ENCODE measurements at places on chromosomes 5 and 9. TPM values are rescaled to one million over a fixed set of nuclear protein-coding genes. Genes with fewer than 3 reads are reported as not detected.

Gene COL5A1
- not detected for total RNA-seq

Gene ENTPD8
- not detected for total RNA-seq

Gene HDHD3
- 17.8 TPM for total RNA-seq

DNA sequence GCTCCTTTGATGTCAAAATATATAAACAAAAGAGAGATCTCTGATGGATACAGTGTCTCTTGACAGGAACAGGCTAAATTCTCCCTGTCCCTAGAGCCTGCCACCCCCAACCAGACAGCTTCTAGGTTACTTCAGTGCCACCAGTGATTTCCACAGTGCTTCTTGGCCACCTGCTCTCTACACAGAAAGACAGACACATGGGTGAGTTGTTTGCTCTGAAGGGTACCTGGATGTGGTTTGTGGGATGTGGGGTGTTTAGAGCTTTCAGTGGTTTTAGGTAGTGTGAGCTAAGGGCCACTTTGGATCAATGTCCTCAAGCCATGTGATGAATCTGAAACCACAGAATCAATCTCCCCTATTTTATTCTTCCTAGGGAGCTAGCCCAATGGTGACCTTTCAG lies 125.4 kb downstream of the ANKRD18B start:
- peak; percentile 59 for DNase-seq

- DNase-seq, result no peak
Observed at GRCh38 chr9:9133526-9133925, 1333.9 kb upstream of the DMAC1 start.

DNA sequence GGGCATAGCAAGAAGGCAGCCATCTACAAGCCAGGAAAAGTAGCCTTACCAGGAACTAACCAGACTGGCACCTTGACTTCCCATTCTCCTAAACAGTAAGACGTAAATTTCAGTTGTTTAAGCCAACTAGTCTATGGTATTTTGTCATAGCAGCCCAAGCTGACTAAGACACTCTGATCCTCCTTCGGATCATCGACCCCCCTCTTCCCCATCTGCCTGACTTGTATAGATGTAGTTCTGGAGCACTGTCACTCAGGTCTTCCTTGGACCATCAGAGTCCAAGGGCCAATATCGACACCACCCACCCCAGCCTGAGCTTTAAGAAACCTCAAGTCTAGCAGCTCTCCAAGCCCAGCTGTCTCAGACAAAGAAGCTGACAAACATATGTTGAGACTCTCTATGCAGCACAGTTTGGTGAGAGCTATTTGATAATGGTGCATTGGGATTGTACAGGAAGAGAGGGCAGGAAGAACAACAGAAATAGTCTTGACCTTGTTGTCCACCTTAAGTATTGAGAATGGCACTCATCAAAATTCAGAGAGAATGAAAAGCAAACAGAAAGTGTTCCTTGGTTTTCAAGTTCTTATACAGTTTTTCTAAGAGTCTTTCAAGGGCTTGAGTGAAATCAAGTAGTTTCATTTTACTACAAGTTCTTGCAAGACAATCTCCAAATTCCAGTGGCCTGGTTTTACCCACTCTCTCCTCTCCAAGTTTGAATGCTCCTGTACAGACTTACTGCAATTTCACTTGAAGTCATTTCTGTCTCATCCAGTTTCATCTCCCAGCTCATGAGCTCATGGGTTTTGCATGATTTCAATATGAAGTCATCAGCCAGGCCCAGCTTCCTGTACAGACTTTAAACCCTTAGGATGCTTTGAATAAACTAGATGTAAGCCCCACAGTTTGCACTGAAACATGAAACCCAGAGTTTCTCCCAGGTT lies 122.3 kb upstream of the RAI14 start:
- no peak for DNase-seq
